Stimulated activated CD4-positive, alpha-beta T cell treated with anti-CD3 and anti-CD28 coated beads, Interleukin-12 subunit alpha, Interleukin-12 subunit beta, amount 100 ng/mL, for 4 hours (primary cell): ENCODE measurements at places on chromosomes 16 and 17.

DNA sequence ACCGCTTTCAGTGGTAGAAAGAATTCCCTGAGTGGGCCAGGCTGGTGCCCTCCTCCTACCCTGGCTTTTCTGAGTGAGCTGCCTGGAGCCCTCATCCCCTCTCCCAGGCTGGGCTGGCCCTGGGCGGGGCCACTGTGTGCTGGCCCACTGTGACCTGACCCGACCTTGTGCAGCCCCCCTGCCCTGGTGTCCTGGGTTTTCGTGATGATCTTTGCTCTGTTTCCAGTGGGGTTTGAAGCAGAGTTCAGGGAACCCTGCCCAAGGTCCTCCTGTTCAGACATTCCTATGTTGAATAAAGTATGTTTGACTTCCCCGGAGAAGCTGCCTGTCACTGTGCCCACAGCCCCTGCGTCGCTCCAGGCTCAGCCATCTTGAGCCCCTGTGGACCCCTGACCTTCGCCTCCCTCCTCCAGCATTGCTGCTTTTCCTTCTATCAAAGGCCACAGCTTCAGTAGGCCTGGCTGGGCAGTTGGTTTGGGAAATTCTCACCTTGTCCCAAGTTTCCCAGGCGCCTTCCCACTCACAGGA, 13.7 kb upstream of the NAGLU start:
- no peak for DNase-seq

DNA sequence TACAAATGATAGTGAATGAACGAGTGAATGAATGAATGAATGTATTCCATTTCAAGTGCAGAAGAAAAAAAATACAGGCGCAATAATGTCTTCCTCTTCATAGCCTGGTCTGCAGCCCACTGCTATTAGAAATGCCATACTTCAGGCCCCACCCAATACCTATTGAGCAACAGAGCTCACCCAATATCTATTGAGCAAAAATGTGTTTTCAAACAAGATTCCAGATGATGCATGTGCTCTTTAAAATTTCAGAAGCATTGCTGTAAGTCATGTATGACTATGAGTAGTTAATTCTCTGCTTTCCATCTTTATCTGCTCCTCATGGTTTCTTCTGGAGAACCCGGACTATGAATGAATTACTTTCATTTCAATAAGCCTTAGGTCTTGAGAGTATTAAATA, 308.2 kb downstream of the XYLT1 start:
- DNase-seq = no peak

- DNase-seq = no peak
Measured at GRCh38 chr16:49651226-49651625, 204.7 kb downstream of the ZNF423 start.

GRCh38 chr16:6122401-6122800, 1024.8 kb upstream of the EEF2KMT start:
- no peak for DNase-seq

- DNase-seq = no peak
Measured at GRCh38 chr16:54284931-54285413, 1.6 kb downstream of the IRX3 start.

- DNase-seq = no peak
Measured at GRCh38 chr16:30748634-30749445, 615 bp downstream of the PHKG2 start.

GRCh38 chr16:278863-279366, 1.5 kb upstream of the ARHGDIG start:
- DNase-seq = no peak

- no peak for DNase-seq
Measured at GRCh38 chr17:494601-495265, 142.1 kb upstream of the RPH3AL start.

GRCh38 chr17:42340691-42341127, 47.5 kb downstream of the STAT3 start:
- DNase-seq = no peak

DNA sequence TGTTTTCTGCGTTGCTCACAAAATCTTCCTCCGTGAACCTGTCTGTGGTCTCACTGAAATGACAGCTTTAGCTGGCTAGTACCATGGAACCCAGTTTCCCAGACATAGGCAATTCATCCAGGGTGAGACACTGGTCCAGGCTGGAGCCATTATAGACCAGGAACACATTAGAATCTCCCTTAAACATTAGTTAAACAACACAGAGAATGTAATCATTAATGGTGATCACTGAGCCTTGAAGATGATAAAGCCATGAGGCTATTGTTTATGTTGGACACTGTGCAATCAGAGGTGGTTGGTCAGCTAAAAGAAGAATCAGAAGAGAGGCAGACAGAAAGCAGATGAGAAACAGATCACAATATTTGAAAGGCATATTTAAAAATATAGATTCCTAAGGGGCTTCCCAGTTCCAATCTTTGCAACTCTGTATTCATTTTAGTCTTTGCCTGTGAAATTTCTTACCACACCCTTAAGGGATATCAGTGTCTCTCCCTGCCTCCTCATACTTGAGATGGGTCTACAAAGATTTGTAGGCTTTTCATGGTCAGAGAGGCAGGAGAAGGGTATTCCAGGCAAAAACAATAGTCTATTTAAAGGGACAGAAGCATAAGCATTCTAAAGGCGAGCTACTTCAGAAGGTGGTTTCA, 317.9 kb downstream of the MAP2K6 start:
- DNase-seq = no peak

GRCh38 chr17:29168079-29168758, 12.0 kb downstream of the MYO18A start:
- DNase-seq = no peak

- no peak for DNase-seq
Measured at GRCh38 chr17:4879601-4880000, 19.7 kb upstream of the C17orf107 start.

GRCh38 chr17:13917634-13918033, 151.7 kb upstream of the COX10 start:
- no peak for DNase-seq

GRCh38 chr16:50640391-50640790, 40.7 kb downstream of the SNX20 start:
- no peak for DNase-seq

DNA sequence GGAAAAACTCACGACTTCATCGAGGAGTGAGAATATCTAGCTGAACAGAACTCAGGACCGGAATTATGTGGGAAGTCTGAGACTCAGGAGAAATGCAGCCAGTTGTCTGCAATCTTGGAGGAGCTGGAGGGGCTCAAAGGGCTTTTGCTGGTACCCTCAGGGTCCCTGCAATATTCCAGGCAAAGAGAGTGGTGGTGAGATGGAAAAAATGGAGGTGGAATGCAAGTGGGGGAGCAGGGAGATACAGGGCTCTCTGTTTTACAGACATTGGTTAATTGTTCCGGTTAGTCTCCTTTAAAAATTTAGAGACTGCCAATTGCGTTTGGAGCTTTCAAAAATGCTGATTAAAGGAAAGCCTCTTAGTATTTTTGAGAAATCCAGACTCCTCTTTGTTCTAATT, 18.2 kb upstream of the HP start:
- no peak for DNase-seq

- no peak for DNase-seq
Measured at GRCh38 chr16:4957420-4957719, 760 bp upstream of the SEC14L5 start.

DNA sequence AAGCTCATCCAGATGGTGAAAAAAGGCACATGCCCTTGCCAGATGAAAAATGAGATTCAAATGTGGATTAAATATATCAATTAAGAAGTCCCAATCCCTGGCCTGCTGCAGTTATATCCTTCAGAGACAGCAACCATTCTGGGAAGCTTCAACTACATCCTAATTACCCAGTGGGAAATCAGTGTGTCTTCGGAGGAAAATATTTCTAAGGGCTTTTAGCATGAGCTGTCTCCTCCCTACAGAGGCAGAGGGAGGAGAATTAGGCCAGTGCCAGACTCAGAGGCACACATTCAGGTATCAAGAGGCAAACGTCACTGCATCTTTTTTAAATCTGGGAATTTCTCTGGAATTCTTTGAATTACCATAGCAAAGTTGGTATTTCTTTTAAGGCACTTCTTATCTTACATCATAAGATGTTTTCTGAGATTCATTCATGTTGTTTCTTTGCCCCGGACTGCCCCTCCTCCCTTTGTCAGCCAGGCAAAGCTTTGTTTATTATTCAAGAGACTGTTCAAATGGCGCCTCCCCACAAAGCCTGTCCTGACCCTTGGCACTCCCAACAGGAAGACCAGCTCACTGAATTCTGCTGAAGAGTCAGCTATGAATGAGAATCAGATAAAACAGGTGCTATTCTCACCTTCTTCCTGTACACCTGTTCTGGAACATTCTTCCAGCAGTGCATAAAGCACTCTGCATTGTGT, 38.3 kb upstream of the SMPD3 start:
- DNase-seq = no peak

GRCh38 chr16:73275024-73275423, 227.1 kb upstream of the ZFHX3 start:
- no peak for DNase-seq

DNA sequence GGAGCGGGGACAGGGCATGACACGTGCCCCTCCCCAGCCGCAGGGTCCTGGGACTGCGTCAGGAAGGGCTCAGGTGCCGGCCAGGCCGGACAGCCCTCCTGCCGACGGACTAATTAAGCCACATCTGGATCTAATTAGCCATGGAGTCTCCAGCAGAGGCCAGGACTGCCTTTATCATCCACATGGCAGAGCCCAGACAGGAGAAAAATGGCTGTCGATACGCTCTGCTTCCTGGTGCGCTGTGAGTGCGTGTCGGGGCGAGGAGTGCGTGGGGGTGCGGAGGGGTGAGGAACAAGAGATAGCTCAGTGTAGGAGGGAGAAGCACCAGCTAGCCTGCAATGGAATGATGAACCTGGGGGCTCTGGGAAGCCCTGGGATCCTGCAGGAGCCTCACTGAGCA, 218.8 kb downstream of the IRF8 start:
- no peak for DNase-seq

DNA sequence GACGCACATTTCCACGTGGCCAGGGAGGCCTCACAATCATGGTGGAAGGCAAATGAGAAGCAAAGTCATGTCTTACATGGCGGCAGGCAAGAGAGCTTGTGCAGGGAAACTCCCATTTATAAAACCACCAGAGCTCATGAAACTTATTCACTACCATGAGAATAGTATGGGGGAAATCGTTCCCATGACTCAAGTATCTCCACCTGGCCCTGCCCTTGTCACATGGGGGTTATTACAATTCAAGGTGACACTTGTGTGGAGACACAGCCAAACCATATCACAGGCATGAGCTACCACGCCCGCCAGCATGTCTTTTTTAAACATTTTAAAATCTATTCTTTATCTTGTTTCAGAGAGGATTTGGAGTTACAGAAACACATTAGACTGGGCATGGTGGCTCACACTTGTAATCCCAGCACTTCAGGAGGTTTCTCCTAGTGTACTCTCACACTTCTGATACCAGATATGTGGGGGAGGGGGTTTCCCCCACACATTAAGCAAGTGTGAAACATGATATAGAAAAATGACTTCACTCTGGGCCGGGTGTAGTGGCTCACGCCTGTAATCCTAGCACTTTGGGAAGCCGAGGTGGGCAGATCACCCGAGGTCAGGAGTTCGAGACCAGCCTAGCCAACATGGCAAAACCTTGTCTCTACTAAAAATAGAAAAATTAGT, 5.6 kb upstream of the ATMIN start:
- no peak for DNase-seq
